Thymus (tissue), 14 donors: ENCODE measurements at places on chromosomes 5 and 9. TPM values are rescaled to one million over a fixed set of nuclear protein-coding genes. Genes with fewer than 3 reads are reported as not detected.

- H3K36me3 ChIP-seq, result no peaks in the 10 kb centered on the region
- H3K4me1 ChIP-seq, result no peaks in the 10 kb centered on the region
- no peak overlapping the region for H3K27ac ChIP-seq
Observed at GRCh38 chr9:84781458-84781857, 111.9 kb downstream of the NTRK2 start.

- no peak overlapping the region for H3K4me3 ChIP-seq
- no peak overlapping the region for H3K27ac ChIP-seq
- no peaks in the 10 kb centered on the region for H3K27me3 ChIP-seq
- no peaks in the 10 kb centered on the region for H3K4me1 ChIP-seq
Observed at GRCh38 chr5:108315829-108316228, 66.1 kb downstream of the FBXL17 start.

DNA sequence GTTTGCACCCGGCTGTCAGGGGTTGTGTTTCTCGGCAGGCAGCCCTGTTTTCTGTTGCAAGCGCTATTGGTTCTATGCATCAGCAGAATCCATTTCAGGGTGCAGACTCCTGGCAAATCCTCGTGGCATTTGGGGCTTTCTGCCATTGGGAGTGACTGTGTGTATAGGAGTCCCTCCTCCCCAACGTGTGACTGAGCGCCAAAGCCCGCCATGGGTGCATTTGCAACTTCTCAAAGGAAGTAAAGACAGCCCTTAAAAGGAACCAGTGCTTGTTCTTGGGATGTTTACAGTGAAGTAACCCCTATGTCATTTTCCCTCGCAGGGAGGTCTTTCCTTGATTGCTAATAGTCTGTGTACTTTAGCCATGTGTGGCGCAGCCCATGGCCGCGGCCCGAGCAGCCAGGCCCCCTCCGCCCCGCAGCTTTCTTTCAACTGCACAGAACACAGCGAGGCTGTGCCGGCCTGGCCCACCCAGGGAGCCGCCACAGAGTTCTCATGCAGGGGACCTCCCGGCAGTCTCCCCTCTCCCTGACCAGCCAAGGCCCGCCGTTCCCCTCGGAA, 175.6 kb downstream of the HSD17B3 start:
- no peaks in the 10 kb centered on the region for H3K4me1 ChIP-seq
- H3K27me3 ChIP-seq, result no peaks in the 10 kb centered on the region
- no peak for DNase-seq

GRCh38 chr9:5500441-5501235, 9.7 kb upstream of the PDCD1LG2 start:
- no peak for DNase-seq
- no peaks in the 10 kb centered on the region for H3K4me1 ChIP-seq
- no peaks in the 10 kb centered on the region for H3K36me3 ChIP-seq
- H3K27ac ChIP-seq, result no peak overlapping the region
- H3K27me3 ChIP-seq, result no peaks in the 10 kb centered on the region

GRCh38 chr5:65938256-65938655, 11.9 kb downstream of the ERBIN start:
- no peak for DNase-seq
- no peaks in the 10 kb centered on the region for H3K27me3 ChIP-seq
- H3K4me1 ChIP-seq, result peaks cover under 1% of the 10 kb centered on the region
- no peak overlapping the region for H3K4me3 ChIP-seq

- no peaks in the 10 kb centered on the region for H3K36me3 ChIP-seq
- no peak overlapping the region for H3K4me3 ChIP-seq
- no peaks in the 10 kb centered on the region for H3K4me1 ChIP-seq
- DNase-seq, result no peak
- no peaks in the 10 kb centered on the region for H3K27me3 ChIP-seq
- H3K27ac ChIP-seq, result no peak overlapping the region
Observed at GRCh38 chr5:60503771-60504170, 196.2 kb downstream of the DEPDC1B start.

DNA sequence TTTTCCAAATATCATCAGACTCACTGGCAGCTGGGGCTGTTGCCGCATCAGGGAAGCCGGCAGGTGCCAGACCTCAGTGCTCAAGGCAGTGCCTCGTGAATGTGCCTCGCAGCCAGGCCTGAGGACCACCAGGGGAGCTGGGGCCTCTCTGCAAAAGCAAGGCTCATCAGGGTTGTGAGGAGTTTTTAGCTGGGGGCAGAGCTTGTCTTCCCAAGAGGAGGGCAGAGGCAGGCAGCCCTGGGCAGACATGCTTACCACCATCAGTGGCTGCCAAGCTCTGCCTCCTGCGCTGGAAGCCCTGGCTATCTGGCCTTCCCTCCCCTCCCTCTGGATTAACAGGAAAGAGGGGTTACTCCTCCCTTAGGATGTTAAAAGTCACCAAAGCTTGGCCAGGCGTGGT, 8.8 kb upstream of the TBC1D9B start:
- H3K27me3 ChIP-seq, result no peaks in the 10 kb centered on the region
- H3K36me3 ChIP-seq, result no peaks in the 10 kb centered on the region
- no peak overlapping the region for H3K27ac ChIP-seq
- DNase-seq, result no peak

DNA sequence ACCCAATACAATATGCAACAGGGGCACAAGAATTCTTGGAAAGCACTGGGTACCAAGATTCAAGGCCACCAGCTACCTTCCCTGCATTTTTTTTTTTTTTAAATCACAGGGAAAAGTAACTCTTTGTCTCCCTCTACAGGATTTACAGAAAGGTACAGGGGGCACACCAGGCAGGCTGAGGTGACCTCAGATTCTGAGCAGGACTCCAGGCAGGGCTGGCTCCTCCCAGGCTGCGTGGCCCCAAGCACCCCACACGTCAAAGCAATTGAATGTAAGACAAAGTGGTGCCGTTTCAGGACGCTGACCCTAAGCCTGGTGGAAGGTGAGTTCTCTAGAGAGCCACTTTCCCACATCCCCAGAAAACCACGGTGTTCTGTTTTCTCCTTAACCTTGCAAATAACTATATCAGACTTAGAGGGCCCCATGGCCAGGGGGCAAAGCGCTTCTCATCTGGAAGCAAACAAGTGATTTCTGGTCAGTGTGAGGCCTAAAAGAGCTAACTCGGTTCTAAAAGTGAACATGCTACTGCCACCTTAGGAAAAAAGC, 222.6 kb downstream of the ROR2 start:
- DNase-seq, result no peak
- H3K27me3 ChIP-seq, result peaks cover 1% of the 10 kb centered on the region
- H3K4me1 ChIP-seq, result no peaks in the 10 kb centered on the region
- H3K4me3 ChIP-seq, result no peak overlapping the region
- no peak overlapping the region for H3K27ac ChIP-seq
- no peaks in the 10 kb centered on the region for H3K36me3 ChIP-seq

GRCh38 chr5:95261437-95262175, 23.3 kb downstream of the MCTP1 start:
- DNase-seq, result no peak
- H3K36me3 ChIP-seq, result no peaks in the 10 kb centered on the region
- no peaks in the 10 kb centered on the region for H3K27me3 ChIP-seq
- no peaks in the 10 kb centered on the region for H3K4me1 ChIP-seq
- no peak overlapping the region for H3K4me3 ChIP-seq

DNA sequence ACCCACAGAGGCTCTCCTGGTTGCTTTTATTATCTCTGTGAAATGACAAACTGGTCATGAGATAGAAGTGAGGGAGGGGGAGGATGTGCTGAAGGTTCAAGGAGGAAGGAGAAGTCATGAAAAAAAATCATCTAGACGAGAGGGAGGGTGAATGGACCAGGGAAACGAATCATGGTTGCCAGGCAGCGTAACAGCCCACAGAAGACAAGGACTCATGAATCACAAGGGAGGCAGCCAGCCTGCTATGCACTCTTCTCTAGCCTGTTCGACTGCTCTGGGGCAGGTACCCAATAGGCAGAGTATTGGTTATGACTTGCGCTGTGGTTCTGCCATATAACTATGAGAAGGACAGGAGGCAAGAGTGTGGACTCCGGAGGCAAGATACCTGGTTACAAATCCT, 475.2 kb downstream of the CDK5RAP2 start:
- H3K27me3 ChIP-seq, result no peaks in the 10 kb centered on the region

DNA sequence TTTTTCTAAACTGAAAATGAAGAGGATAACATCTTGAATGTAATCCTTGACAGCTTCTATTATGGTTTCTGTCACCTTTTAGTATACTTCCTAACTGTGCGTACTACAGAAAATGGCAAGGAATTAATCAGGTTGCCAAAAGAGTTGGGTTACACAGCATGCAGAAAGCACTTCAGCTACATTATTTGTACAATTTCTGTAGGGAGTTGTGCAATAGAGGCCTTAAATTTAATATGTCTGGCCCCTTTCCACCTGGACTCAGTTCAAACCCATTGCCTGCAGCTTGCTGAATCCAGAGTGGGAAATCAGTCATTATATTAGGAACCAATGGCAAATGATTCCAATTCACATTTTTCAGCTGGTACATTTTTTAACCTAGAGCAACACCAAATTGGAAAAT, 549.7 kb downstream of the CSNK1G3 start:
- H3K4me1 ChIP-seq, result peaks cover 6% of the 10 kb centered on the region
- no peak overlapping the region for H3K4me3 ChIP-seq

GRCh38 chr5:36521838-36522745, 84.3 kb upstream of the SLC1A3 start:
- H3K27ac ChIP-seq, result no peak overlapping the region
- no peaks in the 10 kb centered on the region for H3K36me3 ChIP-seq
- DNase-seq, result no peak
- no peak overlapping the region for H3K4me3 ChIP-seq

DNA sequence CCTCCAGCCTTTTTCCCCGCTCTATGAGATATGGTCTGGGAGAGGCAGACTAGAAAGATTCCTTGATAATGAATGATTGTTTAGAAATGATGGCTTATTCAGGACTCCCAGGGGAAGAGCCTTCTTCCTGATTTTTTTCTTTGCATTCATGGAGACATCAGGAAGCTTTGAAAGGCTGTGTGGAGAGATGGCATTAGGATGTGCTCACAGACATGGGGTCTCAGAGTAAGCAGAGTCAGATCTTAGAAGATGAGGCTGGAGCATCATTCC, 37.1 kb downstream of the PPARGC1B start:
- no peaks in the 10 kb centered on the region for H3K36me3 ChIP-seq
- H3K4me3 ChIP-seq, result no peak overlapping the region
- H3K4me1 ChIP-seq, result peaks cover 2% of the 10 kb centered on the region
- H3K27ac ChIP-seq, result no peak overlapping the region
- DNase-seq, result no peak

DNA sequence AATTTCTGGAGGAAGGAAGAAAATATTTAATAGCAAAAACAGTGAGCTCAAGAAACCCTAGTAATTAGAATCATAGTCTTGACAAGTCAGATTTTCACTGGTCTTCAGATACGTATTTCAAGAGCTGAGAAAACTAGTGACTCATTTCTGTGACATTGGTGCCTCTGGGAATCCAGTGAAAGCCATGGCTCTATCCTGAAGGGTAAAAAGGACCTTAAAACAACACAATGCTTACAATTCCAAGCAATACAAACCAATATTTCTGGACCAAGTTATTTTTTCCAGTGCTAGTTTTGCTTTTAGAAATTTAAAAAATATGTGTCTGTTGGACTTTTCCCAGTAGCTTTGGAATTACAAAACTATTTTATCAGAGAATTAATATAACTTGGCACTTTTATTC, 140.3 kb downstream of the LPAR1 start:
- H3K27me3 ChIP-seq, result no peaks in the 10 kb centered on the region
- H3K36me3 ChIP-seq, result no peaks in the 10 kb centered on the region
- DNase-seq, result no peak
- H3K4me1 ChIP-seq, result no peaks in the 10 kb centered on the region

Gene CCL21
- polyA plus RNA-seq, result 16.6 TPM

Gene PHF24
- polyA plus RNA-seq, result 0.37 TPM

Gene CBY3
- 0.07 TPM for polyA plus RNA-seq

Gene TEK
- polyA plus RNA-seq, result 2.3 TPM

Gene CCL28
- 6.5 TPM for polyA plus RNA-seq
